ENCODE measurements at places on chromosomes 5 and 9.

GRCh38 chr5:96321345-96321744, 111.7 kb downstream of the PCSK1 start:
- DNase-seq: no peak

- DNase-seq: no peak
These were observed 191.4 kb downstream of the TMEM167A start for GRCh38 chr5:82885627-82886389.

GRCh38 chr5:147063943-147064342, 170.9 kb upstream of the STK32A start:
- no peak for DNase-seq

- DNase-seq: no peak
These were observed 10.8 kb downstream of the KLF9 start for GRCh38 chr9:70403618-70404025.

DNA sequence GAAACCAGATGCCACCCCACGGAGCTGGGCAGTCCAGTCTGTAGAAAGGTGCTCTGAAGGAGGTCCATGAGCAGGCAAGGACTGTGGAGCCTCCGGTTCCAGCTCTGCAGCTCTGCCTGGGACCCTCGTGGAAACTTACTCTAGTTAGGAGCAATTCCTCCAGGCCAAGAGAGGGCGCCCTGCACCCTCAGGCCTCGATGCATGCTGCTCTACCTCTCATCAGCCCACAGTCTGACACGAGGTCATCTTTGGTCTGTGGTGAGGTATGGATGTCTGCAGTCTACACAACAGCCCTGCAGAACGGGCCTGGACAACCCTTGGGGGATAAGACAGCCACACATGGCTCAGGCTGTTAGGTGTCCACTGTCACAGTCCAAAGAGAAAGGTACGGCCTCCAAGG, 50.6 kb upstream of the UBTD2 start:
- DNase-seq: no peak

DNA sequence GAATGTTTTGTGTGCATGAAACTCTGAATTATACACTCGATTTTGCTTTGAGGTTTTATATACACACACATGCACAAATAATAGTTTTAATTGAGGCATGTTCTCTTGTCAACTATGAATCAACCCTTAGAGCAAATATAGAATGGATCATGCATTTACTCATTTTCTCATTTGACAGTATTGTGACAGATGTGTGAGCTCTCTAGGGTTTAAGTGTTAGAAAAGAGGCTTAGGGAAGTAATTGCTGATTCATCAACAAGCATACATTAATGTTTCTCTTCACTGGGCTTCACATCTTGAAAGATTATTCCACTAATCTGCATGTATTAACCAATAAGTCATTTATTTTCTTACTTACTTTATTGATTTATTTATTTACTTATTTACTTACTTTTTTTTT, 1356.8 kb upstream of the ACO1 start:
- no peak for DNase-seq

- no peak for DNase-seq
These were observed 5.2 kb upstream of the SLC22A5 start for GRCh38 chr5:132364319-132364718.

Measured in stimulated activated naive CD4-positive, alpha-beta T cell treated with Interleukin-2 at 50 U/mL for 16 hours (primary cell).